IMR-90 (cell line): ENCODE measurements at places on chromosomes 16 and 17. TPM values are rescaled to one million over a fixed set of nuclear protein-coding genes. Genes with fewer than 3 reads are reported as not detected.

The HAGH gene
- 30.8 and 35.6 TPM in 2 replicates for total RNA-seq

The FAM83G gene
- total RNA-seq, result 9.5 and 10.3 TPM in 2 replicates

- no peak for DNase-seq
Observed at GRCh38 chr16:59201821-59202220, 467.7 kb upstream of the GOT2 start.

DNA sequence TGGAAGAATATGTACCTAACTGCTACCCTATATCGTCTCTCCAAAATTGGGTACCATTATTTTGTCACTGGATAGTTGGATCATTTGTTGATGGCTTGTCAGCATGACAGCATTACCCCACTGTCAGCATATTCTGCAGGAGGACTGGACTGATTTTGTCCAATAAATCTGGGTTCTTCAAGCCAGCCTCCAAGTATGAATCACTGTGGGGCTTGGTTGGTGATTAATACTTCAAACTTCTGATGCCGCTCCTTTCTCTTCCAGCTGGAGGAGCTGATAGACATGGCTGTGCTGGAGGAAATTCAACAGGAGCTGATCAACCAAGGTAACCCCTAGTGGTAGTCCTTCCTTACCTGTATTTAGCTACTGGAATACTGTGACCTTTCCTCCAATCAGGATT lies 2.5 kb downstream of the RPAIN start:
- DNase-seq, result peak; percentile 83

DNA sequence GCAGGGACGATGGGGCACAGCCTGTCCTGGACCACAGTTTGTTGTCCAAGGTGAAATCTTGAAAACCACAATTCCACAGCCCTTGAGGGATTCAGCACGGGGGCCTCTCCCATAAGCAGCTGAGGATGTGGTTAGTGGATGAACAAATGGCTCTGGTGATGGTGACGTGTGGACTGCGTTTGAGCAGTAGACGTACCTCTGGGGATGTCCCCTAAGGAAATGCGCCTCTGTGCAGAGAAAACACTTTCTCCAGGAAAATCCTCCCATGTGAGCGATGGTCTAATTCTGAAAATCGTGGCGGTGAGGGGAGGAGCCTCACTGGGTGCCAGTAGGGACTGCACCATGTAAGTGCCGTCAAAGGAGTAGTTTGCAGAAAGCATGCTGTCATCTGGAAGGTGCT lies 2.7 kb upstream of the SEPTIN12 start:
- DNase-seq, result no peak

- no peak for DNase-seq
Observed at GRCh38 chr17:34711646-34712045, 132.3 kb downstream of the TMEM132E start.

DNA sequence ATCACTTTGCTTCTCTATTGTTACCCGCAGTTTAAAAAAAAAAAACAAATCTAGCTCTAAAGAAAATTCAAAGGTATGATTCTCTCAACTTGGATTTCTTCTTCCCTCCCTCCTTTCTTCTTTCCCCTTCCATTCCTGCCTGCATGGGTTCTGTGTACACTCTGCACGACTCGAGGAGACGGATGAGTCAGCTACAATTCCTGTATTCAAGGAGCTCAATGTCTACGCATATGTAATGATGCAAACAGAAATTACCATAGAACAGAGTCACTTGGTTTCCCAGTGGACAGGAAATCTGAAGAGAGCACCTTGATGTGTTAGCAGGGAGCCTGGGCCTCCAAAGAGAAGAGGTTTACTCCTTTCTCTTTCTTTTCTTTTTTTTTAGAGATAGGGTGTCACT lies 92.3 kb downstream of the VPS53 start:
- peak; percentile 87 for DNase-seq
